ENCODE measurements at places on chromosomes 1 and 21. TPM values are rescaled to one million over a fixed set of nuclear protein-coding genes. Genes with fewer than 3 reads are reported as not detected.

CD53 gene
- 244 TPM for total RNA-seq

ETV3L gene
- not detected for total RNA-seq

FAM163A gene
- not detected for total RNA-seq

DNA sequence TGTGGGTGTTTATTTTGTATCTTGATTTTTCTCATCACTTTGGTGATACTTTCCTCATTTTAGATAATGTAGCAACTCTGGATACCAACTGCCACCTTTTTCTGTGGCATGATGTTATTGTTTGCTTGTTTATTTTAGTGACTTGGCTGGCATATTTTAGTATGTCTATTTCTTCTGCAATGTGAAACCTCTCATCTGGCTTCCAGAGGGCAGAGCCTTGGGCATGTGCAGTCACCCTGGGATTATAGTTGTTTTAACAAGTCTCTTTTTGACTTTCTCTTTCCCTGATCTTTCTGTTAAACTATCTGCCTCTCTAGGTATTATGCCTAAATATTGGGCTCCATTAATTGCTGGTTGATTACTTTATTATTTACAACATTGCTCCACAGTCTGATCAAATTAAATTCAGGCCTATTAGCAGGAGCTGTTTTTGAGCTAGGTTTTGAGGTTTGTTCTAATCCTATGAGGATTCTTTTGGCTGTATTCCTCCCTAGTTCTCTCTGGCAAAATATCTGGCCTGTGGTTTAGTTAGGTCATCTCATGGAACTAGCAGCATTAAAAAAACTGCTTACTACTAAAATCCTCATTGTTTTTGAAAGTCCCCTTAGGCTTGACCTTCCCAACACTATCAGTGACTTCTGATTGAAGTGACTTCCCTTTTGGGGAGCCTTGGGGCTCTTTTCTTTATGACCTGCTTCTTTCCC lies 86.4 kb upstream of the FAM78B start:
- no peaks in the 10 kb centered on the region for H3K4me1 ChIP-seq
- H3K27me3 ChIP-seq, result no peaks in the 10 kb centered on the region
- H3K27ac ChIP-seq, result no peak overlapping the region
- H3K36me3 ChIP-seq, result no peaks in the 10 kb centered on the region
- DNase-seq, result no peak

DNA sequence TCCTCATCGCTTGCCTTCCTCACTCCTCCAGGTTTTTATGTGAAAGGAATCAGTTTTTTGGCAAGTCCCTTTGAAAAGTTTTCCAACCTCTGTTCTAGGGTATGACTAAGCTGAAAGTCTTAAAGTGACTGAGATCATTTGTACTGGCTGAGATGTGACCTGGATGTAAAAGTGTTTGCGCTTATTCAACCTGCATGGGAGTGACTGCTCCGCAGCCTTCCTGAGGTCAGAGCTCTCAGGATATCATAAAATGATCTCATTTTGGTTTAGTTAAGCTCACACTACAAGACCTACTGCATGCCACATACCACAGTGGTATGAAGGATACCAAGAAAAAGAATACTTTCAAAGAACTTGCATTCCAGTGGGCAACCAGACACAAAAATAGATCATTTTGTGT lies 29.8 kb upstream of the TADA1 start:
- H3K36me3 ChIP-seq, result no peaks in the 10 kb centered on the region
- H3K4me1 ChIP-seq, result peaks cover 11% of the 10 kb centered on the region
- DNase-seq, result peak; percentile 24
- H3K27ac ChIP-seq, result no peak overlapping the region
- H3K4me3 ChIP-seq, result no peak overlapping the region

DNA sequence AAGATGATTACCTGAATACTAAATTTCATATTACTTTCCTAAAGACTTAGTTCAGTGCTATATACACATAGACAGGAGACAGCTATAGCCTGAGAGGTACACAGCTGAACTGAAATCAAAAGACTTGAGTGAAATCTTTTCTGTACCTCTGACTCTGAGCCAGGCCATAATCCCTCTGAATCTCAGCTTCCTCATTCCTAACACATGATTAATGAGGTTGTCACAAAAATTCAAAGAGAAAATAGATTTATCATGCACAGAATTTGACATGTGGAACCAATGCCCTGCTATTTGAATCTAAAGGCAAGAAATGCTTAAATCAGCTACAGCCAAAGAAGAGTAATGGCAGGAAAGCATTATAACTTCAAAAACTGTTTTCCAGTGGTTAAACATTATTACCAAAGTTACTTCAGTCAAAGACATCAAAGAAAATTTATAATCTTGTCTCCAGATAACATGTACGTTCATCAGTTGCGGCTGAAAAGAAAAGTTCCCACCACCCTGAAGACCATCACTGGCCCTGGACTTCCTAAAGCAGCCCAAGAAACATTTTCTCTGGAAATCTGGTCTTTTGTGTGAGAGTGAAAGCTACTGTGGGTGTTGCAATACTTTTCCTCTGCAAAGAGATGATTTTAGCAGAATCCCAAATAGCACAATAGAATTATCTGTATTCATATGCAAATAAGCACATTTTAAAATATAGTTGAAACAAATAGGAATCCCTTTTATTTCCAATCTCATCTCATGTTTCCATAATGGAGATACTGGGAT lies 13.8 kb upstream of the ATP1A1 start:
- H3K27me3 ChIP-seq, result no peaks in the 10 kb centered on the region
- H3K4me1 ChIP-seq, result peaks cover 20% of the 10 kb centered on the region
- DNase-seq, result no peak

GRCh38 chr1:107299521-107299920 lies 158.7 kb downstream of the NTNG1 start:
- peaks cover 4% of the 10 kb centered on the region for H3K27me3 ChIP-seq
- DNase-seq, result no peak
- no peak overlapping the region for H3K27ac ChIP-seq
- no peaks in the 10 kb centered on the region for H3K4me1 ChIP-seq

DNA sequence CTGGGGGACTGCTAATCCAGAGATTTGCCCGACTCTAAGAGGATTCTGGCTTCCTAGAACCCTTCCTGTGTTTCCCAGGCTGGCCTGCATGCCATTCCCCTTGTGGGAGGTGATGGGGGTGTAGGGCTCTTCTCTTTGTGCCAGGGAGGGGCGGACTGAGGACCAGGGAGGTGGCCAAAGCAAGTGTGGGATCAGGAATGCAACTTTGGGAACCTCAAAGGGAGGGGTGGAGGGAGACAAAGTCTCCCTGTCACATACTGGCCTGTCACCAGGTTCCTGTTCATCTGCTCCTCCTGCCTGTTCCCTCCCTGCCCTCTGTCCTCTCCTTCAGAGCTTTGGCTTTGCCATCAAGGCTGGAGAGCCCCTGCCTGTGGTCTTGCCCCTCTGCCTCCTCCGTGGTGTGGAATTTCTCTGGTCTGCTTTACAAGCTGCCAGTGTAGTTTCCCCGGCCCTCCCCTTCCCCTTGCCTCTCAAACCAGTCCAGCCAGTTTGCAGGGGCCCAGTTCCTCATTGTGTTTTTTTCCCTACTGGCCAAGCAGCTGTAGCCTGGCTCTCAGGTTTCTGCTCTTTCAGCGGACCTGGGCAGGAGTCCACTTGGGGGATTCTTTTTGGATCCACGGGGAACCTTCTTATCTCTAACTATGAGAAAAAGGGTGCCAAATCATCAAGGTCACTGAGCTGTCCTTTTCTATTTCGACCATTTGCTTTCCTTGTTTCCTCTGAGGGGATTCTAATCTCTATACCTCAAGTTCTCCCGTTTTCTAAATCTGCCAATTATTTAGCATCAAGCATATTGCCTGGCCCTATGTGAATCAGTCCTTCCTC lies 1.8 kb downstream of the CGN start:
- H3K27me3 ChIP-seq, result no peaks in the 10 kb centered on the region
- no peak overlapping the region for H3K27ac ChIP-seq
- H3K36me3 ChIP-seq, result no peaks in the 10 kb centered on the region
- no peak overlapping the region for H3K4me3 ChIP-seq
- H3K4me1 ChIP-seq, result peaks cover 23% of the 10 kb centered on the region

DNA sequence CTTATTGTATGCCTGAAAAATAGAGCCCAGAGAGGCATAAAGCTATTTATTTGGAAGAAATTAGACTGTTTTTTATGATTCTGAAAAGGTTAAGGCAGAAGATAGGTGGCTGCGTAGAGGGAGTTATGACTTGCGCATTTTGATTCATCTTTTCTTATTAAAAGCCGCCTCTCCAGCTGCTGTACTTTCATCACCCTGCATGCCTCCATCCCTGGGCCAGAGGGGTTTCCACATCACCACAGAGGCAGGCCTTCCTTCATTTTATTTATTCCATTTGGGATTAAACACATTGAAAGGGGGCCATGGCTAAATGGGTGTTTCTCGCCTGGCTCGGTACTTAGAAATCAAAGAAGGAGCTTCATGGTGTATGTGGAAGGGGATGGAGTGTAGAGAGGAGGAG lies 14.6 kb upstream of the RGS8 start:
- H3K36me3 ChIP-seq, result no peaks in the 10 kb centered on the region
- no peak overlapping the region for H3K4me3 ChIP-seq
- H3K27ac ChIP-seq, result no peak overlapping the region
- peaks cover 10% of the 10 kb centered on the region for H3K27me3 ChIP-seq
- no peak for DNase-seq
- H3K4me1 ChIP-seq, result no peaks in the 10 kb centered on the region

DNA sequence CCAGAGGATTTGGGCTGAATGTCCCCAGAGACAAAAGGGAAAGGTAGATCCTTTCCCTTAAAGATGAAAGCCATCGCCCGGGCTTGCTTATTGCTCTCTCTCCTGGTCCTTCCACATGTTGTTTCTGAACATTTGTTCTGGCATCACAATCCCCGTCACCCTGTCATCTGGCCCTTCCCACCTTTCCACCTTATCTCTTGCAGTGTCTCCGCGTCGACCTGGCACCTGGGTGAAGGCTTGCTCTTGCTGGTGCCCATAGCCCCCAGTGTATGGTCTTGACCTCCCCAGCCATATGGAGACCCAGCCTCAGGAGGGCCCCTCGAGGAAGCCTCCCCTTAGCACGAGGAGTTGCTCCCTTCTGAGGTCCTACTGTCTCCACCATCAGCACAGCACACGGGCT lies 64.6 kb downstream of the ATP5PO start:
- no peak for DNase-seq
- no peak overlapping the region for H3K4me3 ChIP-seq

DNA sequence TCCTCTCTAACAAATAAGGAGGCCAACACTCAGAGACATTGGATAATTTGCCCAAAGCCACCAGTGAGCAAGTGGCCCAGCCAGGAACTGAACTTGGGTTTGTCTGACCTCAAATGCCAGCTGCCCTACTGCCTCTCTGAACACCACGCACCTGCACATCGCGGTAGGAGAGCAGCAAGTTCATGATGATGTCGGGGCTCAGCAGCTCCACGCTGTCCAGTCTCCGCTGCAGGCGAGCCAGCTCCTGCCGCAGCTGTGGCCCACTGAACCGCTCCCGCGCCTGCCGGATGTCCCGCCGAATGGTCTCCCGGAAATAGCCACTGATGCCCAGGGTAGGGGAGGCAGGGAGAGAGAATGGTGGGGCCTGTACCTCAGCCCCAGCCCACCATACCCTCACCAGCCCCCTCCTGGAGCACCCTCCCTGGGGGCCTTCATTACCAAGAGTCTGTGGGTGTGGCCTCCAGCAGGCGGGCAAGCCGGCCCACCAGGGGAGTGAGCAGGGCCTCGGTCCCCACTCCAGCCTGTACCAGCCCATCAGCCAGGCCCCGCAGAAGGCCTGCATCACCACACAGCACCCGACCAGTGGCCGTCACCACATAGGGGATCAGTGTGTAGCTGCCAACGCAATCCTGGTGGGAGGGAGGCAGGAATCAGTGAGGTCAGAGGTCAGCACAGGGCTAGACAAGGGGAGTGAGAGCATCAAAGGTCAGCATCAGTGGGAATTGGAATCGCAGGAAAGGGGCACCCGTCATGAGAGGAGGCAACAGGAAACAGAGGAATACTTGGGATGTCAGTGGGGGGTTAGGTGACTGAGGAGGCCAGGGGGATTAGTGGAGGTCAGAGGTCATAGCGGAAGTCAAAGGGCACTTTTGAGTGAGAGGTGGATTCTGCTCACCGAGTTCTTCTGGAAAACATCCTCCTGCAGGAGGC lies 2.7 kb downstream of the MAP3K6 start:
- H3K27ac ChIP-seq, result no peak overlapping the region
- no peaks in the 10 kb centered on the region for H3K27me3 ChIP-seq
- peaks cover 34% of the 10 kb centered on the region for H3K4me1 ChIP-seq
- H3K36me3 ChIP-seq, result no peaks in the 10 kb centered on the region
- H3K4me3 ChIP-seq, result no peak overlapping the region
- no peak for DNase-seq

DNA sequence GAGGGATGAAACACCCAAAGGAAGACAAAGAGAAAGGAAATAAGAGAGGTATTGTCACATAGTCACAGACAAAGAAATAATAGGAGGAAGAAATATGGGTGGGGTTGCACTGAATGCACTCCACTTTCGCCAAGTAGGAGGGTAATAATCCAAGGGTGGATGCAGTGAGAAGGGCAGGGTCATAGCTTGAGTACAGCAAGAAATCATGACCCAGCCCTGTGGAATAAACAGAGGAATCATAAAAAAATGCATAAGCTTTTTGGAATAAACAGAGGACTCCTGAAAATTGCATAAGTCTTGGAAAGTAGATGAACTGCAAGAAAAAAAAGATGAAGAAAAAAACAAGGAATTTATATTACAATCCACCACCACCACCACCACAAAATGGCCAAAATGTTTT lies 53.1 kb upstream of the CD55 start:
- H3K27me3 ChIP-seq, result no peaks in the 10 kb centered on the region
- H3K27ac ChIP-seq, result no peak overlapping the region
- H3K4me1 ChIP-seq, result no peaks in the 10 kb centered on the region

- no peak overlapping the region for H3K27ac ChIP-seq
- H3K36me3 ChIP-seq, result no peaks in the 10 kb centered on the region
- DNase-seq, result no peak
- H3K4me3 ChIP-seq, result no peak overlapping the region
- H3K4me1 ChIP-seq, result peaks cover 17% of the 10 kb centered on the region
These were observed 41.9 kb upstream of the PARP1 start for GRCh38 chr1:226449823-226450222.

Measured in activated CD4-positive, alpha-beta T cell treated with anti-CD3 and anti-CD28 coated beads for 36 hours (primary cell).